ENCODE measurements at places on chromosomes 7 and 10. TPM values are rescaled to one million over a fixed set of nuclear protein-coding genes. Genes with fewer than 3 reads are reported as not detected.
A peak's percentile ranks its signal among the peaks of the same experiment; 100 is the strongest.

GRCh38 chr7:80968606-80969005 lies 49.8 kb upstream of the SEMA3C start:
- DNase-seq, result no peak

DNA sequence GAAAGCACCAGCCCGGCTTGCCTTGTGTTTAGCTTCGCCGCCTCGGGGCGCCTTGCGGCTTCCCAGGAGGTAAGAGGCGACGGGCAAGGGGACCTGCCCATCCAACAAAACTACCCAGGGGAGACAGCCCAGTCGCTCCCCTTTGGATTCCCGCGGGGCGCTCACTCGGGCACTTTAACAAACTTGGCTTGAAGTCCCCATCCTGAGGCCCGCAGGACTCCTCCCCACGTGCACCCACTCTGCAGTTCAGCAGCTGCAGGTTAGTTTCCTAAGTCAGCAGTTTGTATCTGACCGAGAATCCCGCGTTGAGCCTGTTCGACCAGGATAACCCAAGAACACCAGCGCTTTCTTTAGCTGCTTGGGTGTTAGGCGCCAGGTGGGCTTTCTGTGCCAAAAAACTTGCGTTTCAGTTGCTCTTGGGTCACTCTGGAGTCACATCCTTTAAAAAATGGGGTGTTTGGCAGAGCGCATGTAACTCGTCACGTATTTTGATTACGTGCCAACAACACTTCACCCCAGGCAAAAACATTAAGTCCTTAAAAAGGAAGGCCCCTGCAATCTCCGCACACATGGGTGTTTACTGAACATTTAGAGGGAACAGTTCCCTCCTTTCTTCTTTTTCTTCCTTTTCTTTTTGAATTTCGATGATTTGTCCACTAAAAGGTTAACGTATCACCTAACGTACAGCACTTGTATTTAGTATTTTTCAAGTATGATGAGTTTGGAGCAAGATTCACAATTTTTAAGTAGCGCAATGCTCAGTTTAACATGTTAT lies 876 bp downstream of the DNAH11 start:
- DNase-seq, result peak; percentile 24

DNA sequence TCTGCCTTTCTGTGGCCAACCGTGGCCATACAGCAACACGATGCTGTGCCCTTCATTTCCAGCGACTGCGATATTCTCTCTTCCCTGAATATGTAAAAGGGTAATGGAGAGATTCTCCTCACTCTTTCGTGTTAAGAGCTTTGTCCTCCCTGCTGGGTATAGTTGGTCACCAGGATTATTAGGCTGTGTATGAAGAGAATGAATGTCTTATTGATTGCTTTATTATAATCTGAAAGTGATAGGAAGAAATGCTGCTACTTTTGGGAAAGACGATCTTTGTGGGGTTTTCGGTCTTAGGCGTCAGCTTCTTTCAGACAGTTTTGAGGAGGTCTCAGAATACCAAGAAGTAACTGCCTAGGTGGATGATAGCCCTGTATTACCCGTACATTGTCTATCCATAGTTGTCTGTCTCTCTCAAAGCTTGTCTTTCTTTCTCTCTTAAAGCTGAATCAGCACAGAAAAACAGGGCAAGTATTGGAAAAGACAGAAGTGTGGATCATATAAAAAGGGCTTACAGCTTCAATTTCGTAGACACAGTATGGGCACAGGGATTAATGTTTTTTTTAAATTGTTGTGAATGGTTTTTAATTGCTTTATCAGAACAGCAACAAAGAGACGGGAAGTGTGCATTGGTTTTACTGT lies 1.2 kb downstream of the AHCYL2 start:
- DNase-seq, result peak; percentile 22

DNA sequence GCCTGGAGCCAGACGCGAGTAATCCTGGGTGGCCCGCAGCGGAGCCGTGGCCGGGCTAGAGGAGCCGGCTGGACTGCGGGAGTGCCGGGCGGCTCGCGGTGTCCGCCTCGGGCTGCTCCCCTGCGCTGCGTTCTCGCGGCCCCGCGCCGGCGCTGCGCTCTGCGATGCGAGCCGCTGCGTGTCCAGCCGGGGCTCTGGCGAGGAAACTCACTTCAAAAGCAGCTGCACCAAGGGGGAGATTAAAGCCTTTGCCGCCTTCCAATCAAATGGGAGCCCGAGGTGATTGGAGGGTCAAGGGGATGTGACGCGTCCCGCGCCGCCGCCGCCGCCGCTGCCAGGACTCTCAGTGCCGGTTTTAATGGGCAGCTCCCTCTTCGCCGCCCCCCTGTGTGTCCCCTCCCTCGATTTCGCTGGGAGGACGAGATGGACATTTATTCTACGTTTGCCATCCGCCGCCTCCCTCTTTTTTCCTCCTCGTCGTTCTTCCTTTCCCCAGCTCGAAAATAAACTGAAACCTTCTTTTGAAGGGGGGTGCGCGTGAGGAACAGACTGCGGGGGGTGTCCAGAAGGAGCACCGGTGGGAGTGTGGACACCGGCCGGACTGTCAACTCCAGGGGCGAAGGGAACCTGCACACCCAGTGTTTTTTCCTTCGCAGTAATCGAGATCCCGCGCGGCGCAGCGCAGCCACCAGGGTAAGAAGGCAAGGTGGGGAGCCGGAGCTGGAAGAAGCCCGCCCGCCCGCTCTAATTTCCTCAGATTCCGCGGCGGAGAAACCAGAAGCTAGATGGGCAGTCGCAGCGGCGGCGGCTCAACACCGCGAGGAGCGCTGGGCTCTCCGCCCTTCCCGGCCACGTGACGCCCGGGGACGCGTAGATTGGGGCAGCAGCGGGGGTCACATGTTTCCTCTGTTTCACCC lies at the start of gene ZNF503:
Gene ZNF503 (minus strand): TSS at position 196 of the 917 bp plus-strand sequence. CDS start 345 bp downstream, outside the sequence.
- DNase-seq, result peak; percentile 72

GRCh38 chr7:130364451-130364850 lies 15.8 kb upstream of the CPA1 start:
- no peak for DNase-seq

- DNase-seq, result peak; percentile 77
Observed at GRCh38 chr10:92291921-92292845, 1.2 kb downstream of the MARCHF5 start.

DNA sequence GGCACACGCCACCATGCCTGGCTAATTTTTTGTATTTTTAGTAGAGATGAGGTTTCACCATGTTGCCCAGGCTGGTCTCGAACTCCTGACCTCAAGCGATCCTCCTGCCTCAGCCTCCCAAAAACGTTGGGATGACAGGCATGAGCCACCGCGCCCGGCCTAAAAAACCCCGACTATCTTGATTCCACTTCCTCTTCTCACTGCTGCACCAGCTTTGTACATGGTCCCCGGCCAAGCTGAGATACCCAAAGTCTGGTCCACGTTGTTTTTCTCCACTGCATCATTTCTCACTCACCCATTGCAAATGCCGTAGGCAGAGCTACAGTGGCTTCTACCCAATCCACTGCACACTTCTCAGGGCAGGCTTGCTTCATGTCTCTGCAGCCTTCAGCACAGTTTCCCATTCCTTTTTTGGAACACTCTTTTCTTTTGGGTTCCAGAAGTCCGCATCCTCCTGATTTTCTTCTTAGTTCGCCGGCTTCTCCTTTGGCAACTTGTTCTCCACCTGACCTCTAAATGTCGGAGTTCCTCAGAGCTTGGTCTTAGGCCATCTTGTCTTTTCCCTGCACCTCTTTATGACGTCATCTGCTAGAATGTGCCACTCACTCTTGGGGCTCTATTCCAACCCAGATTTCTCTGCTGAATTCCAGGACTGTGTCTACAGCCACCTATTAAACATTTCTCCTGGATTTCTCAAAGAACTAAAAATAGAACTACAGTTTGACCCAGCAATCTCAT lies 6.0 kb upstream of the GNB2 start:
- DNase-seq, result no peak

GRCh38 chr10:95260397-95260881 lies 30.4 kb downstream of the PDLIM1 start:
- DNase-seq, result no peak

- no peak for DNase-seq
Observed at GRCh38 chr10:114282526-114282925, 43.5 kb downstream of the VWA2 start.

DNA sequence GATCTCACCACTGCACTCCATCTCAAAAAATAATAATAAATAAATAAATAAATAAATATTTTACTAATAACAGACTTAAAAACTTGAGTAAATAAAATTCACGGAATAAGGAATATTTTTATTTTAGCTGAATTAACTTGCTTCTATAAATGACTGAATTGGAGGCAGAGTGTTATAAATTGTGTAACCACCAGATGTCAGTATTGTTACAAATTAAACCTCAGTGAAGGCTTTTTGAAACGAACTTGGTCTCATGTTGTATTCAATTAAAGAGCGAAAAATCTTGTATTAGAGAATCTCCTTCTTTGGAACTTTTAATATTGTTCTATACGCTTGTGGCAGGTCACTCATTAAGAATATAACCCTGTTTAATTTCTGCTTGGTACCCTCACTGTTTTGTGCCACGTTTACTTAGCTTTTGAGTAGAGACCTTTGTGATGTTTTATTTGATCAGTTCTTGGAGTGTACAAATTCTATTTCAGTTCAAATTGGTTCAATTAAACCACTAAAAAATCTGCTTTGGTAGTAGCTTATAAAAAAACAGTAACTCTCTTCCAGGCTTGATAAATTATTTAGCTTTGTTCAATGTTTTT lies 45.6 kb upstream of the SCIN start:
- DNase-seq, result no peak

DNA sequence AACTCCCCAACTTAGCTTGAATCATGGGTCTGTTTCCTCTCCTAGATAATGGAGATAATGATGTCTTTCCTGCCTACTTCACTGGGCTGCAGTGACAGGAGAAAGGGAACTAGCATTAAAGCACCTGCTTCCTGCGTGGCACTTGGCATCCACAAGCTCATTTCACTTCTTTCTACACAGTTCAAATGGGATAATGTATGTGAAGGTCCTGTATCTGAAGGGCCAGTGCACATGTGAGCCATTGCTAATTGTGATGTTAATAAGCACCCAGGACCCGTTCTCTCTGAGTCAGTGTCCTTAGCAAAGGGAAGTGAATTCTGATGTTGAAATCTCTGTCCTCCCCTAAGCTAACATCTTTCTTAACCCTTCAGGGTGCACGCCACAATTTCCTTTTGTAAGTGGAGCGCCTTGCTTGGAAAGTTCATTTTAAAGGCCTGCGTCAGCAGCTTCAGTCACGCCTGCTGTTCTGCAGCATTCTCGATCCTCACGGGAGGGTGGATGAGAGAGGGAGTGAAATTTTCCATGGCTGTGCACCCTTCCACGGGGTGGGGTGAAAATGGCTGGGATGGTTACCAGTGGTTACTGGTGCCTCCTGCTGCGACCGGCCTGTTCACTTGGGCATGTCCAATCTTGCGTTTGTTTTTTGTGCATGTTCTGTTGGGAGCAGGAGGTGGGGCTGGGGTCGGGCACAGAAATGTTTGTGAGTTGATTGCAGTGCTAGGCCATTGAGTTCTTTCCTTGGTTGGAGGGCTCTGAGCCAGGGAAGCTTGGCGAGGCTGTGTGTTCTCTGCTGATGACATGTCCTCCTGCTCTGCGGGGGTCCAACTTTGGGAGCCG lies 59.2 kb downstream of the HK1 start:
- no peak for DNase-seq

GRCh38 chr10:124717041-124717757 lies 27.0 kb downstream of the FAM53B start:
- no peak for DNase-seq

- DNase-seq, result no peak
Observed at GRCh38 chr7:41351091-41351490, 351.8 kb downstream of the INHBA start.

GRCh38 chr7:12949060-12949931 lies 261.9 kb downstream of the ARL4A start:
- DNase-seq, result no peak

- DNase-seq, result no peak
Observed at GRCh38 chr7:117386110-117386706, 41.1 kb downstream of the ASZ1 start.

DNA sequence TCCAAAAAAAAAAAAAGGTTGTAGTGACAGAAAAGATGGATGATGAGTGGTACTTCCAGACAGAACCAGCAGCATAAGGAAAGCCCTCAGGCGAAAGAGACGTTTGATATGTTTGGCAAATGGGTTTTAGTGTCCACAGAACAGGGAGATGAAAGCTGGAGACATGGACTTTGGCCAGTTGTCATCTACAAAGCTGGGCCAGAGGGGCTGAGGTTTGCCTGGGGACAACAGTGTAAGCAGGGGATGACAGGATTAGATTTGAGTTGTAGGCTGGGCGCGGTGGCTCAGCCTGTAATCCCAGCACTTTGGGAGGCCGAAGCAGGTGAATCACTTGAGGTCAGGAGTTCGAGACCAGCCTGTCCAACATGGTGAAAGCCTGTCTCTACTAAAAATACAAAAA lies 47.8 kb upstream of the ELN start:
- DNase-seq, result no peak

- DNase-seq, result no peak
Observed at GRCh38 chr7:15158141-15158810, 255.7 kb upstream of the DGKB start.

GRCh38 chr10:18044976-18045720 lies 93.4 kb downstream of the SLC39A12 start:
- no peak for DNase-seq

GRCh38 chr7:101094791-101095375 lies 9.6 kb downstream of the TRIM56 start:
- DNase-seq, result peak; percentile 53

DNA sequence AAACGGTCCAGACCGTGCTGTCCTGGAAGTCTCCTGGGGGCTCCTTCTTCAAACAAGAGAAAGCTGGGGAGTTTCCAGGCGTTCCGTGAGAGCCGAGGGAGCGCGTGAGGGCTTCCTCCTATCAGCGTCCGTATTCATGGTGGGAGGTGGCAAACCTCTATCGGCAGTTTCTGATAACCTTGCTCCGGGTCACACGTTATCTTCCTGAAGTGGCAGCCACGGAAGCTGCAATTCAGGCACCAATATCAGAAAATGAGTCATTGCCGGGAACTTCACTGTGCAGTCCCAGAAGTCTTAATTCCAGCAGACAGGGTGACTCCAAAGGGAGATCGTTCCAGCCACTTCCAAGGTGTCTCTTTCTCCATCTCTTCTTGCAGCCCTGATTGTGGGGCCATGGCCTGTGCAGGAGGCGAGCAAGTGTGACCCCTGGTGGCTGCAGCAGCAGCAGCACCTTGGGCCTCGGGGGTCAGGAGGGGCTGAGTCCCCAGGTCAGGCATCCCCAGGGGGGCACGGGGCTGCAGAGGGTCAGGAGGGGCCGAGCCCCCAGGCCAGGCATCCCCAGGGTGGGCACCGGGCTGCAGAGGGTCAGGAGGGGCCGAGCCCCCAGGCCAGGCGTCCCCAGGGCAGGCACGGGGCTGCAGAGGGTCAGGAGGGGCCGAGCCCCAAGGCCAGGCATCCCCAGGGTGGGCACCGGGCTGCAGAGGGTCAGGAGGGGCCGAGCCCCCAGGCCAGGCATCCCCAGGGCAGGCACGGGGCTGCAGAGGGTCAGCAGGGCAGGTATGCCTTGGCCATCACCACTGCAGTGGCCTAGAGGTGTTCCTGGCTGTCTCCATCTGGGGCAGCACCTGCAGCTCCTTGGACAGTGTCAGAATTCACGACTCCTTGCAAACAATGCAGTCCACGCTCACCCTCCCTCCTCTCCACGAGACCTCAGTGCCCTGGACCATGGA lies 538.7 kb downstream of the DNAJB6 start:
- DNase-seq, result peak; percentile 60

NUTM2B gene
- 0.18 TPM for total RNA-seq

SPDYE2 gene
- not detected for total RNA-seq

CCDC136 gene
- 9.6 TPM for total RNA-seq

SFTPA1 gene
- total RNA-seq, result not detected

NODAL gene
- not detected for total RNA-seq
